ENCODE measurements at places on chromosomes 6 and 20.

- no peak for DNase-seq
These were observed 151.9 kb downstream of the CDKAL1 start for GRCh38 chr6:20686142-20686541.

- no peak for DNase-seq
These were observed 43.6 kb upstream of the SLC32A1 start for GRCh38 chr20:38680500-38681306.

- no peak for DNase-seq
These were observed 867 bp downstream of the TCF21 start for GRCh38 chr6:133889557-133890403.

DNA sequence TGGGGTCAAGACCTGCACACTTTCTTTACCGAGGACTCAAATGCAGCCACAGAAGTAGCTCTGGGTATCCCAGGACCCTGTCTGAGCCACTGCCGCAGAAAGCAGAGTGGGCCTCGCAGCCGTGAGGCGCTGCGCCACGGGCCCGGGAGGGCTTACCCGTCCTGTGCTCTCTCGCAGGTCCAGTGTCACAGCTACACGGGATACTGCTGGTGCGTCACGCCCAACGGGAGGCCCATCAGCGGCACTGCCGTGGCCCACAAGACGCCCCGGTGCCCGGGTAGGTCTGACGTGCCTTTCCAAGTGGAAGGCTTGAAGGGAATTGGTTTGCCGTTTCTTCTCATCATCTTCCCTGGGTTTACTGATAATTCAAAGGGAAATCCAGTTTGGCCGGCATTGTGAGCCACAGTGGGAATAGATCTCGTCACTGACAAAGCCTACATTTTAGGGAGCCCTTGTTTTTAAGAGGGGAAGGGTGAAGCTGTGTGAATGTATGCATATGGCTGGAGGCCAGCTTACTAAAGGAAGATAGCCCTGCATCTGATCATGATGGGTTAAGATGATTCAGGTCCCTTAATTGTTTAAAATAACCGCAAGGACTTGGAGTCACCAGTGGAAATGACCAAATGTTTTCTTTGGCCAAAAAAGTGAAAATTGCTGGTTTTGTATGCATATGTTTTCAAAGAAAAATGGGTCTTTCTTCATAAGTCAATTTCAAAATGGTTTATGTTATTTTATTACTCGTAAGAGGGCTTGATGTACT, 86.6 kb downstream of the SMOC2 start:
- no peak for DNase-seq

- DNase-seq: no peak
These were observed 30.8 kb upstream of the PREP start for GRCh38 chr6:105433723-105434122.

DNA sequence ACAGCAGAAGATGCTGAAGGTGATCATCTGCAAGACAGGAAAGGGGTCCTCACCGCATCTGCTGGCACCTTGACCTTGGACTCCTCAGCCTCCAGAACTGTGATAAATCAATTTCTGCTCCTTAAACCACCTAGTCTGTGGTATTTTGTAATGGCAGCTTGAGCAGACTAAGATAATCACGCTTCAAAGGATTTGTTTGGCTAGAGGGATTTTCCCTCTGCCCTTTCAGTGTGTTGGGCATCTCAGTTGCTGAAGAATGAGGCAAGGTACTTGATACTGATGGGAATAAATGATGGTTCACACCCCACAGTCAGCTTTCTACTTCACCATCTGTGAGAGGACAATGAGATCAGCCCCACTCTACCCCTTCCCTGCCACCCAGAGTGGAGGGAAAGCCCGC, 60.2 kb downstream of the ADAT2 start:
- no peak for DNase-seq

GRCh38 chr20:64236137-64237088, 19.1 kb upstream of the PCMTD2 start:
- DNase-seq: no peak

DNA sequence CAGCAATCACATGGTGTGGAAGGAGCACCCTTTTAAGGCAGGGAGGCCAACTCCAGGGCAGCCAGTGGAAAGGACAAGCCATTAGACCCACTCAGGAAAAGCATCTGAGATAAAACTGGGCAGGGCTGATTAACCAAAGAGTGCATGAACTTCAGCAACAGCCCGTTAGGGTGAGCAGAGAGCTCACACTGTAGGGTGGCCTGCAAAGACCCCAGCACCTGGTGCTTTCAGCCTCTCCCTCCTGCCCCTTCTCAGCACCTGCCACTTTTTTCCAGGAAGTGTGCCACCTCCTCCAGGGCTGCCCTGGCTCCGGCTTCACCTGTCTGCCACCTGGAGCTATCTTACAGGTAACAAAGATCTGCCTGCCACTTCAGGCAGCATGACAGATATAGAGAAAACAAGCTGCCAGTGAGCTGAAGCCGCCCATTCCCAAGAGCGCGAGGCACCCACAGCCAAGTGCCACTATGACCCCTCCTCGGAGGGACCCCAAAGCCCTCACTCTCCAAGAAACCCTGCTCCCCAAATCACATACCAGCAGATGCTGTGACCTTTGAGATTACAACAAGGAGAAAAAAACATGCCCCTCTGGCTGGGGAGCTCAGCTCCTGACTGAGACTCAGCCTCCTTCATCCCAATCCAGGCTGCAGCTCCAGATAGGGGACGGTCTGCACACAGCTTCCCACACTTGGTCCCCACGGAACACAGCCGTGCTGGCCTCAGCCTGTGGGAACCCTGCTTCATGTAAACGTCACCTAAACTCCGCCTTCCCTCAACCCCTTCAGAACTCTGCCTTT, 71.2 kb downstream of the ABHD12 start:
- DNase-seq: no peak

GRCh38 chr6:13825871-13826270, 11.5 kb upstream of the MCUR1 start:
- no peak for DNase-seq

DNA sequence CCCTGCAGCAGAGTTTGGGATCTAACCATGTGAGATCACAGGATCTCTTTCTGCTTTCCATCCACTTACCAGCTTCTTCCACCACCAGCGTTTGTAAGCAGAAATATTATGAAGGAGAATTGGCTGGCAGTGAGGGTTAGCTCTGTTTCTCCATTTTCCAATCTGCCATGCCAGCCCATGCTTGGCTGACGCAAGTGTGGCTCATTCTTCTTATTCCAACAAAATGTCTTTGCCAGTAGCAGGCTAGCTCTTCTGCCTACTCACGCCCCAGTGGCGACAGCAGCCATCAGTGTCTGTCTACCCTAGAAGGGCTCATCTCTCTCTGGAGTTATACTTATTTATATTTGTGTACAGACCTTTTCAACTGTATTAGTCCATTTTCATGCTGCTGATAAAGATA, 286.2 kb downstream of the FARS2 start:
- DNase-seq: no peak

- DNase-seq: no peak
These were observed 586.8 kb downstream of the RFPL4B start for GRCh38 chr6:112933947-112934346.

GRCh38 chr20:9119776-9120175, 50.9 kb downstream of the PLCB4 start:
- DNase-seq: no peak

GRCh38 chr6:150078788-150079187, 9.9 kb upstream of the ULBP3 start:
- no peak for DNase-seq

GRCh38 chr6:97917369-97917768, 634.4 kb upstream of the MMS22L start:
- no peak for DNase-seq

GRCh38 chr6:18829272-18829870, 442.2 kb downstream of the RNF144B start:
- DNase-seq: no peak

DNA sequence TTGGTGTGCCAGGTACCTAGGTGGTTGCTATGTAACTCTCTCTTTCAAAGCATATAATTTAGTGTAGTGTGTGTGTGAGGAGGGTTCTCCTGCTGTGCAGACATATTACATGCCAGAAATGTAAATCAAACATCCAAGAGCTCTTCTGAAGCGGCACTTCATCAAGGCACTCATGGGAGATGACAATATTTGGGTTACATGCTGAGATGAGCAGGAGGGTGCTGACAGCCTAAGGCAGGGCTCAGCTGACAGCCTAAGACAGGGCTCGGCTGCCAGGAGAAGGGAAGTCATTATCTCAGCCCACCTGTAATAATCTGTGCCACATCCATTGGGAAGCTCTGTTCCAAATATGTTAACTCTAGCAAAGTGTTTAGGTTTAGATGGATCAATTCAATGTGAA, 39.1 kb downstream of the ADGRF5 start:
- DNase-seq: no peak

DNA sequence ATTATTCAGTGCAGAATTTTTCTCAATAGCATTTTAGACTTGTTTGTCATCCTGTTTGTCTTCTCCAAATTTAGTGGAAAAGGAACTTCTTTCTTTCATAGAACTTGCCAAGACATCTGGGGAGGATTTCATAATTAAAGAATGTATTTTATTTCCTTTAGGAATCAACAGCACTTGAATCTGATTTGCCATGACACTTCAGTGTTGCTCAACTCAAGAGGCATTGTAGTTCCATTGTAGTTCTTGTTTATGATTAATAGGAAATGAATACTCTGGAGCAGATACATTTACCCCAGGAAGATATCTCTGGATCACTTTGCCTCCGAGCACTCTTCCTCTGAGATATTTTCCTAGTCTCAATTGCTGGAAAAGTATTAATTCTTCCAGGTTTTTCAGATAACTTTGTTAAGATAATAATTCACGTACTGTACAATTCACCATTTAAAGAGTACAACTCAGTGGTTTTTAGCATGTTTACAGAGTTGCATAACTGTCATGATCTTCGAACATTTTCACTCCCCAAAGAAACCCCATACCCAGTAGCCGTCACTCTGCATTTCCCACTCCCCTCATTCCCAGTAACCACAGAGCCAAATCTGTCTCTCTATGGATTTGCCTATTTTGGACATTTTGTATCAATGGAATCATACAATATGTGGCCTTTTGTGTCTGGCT, 29.7 kb downstream of the AKAP12 start:
- DNase-seq: no peak

GRCh38 chr6:170098428-170099170, 192.3 kb downstream of the DLL1 start:
- no peak for DNase-seq

GRCh38 chr6:130944486-130944885, 117.3 kb downstream of the SMLR1 start:
- no peak for DNase-seq

- no peak for DNase-seq
These were observed 47.6 kb downstream of the MRAP2 start for GRCh38 chr6:84081222-84081621.

DNA sequence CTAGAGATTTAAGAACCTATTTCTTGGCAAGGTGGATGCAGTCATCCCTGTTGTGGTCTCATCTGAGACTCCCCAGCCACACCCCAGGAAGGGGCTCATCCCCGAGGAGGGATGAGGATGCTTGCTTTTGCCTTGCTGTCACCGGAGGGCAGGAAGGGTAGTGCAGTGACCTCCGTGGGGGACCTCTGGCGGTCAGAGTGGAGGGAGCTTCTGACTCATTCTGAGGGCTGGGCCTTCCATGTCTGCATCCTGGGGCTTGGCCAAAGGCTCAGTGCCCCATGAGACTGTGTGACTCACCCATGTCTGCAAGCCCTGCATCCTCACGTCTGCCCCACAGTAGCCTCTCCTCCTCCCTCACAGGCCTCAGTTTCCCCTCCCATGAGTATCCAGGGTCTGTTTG, 38.7 kb downstream of the UQCC2 start:
- DNase-seq: no peak

- no peak for DNase-seq
These were observed 132.8 kb downstream of the FNDC1 start for GRCh38 chr6:159301810-159302593.
